ENCODE measurements at places on chromosomes 4 and X.

- no peak for DNase-seq
Observed at GRCh38 chrX:117120700-117121099, 657.9 kb upstream of the CT83 start.

DNA sequence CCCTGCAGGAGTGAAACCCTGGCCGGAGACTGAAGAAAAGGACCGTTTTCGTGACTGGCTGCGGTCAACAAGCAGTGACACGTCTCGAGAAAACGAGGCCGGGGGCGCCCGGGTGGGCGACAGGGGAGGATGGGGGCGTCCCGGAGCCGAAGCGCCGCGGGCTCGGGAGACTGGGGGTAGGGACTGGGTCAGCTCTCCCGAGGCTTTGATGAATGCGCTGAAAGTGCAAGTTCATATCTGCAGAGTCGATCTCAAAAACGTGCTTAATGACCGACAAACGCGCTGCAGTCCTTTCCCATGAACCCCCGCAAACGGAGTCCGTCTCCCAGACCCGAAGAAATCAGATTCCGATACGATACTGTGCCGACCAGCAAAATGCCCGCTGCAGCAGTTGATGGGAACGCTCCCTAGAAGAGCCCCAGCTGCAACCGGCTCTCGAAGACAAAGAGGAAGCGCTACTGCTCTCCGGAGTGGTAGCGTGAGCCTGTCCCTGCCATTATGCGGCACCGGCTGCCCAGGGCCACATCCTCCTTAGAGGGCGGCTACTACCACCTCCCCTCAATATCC, 806 bp upstream of the CD99L2 start:
- no peak for DNase-seq

DNA sequence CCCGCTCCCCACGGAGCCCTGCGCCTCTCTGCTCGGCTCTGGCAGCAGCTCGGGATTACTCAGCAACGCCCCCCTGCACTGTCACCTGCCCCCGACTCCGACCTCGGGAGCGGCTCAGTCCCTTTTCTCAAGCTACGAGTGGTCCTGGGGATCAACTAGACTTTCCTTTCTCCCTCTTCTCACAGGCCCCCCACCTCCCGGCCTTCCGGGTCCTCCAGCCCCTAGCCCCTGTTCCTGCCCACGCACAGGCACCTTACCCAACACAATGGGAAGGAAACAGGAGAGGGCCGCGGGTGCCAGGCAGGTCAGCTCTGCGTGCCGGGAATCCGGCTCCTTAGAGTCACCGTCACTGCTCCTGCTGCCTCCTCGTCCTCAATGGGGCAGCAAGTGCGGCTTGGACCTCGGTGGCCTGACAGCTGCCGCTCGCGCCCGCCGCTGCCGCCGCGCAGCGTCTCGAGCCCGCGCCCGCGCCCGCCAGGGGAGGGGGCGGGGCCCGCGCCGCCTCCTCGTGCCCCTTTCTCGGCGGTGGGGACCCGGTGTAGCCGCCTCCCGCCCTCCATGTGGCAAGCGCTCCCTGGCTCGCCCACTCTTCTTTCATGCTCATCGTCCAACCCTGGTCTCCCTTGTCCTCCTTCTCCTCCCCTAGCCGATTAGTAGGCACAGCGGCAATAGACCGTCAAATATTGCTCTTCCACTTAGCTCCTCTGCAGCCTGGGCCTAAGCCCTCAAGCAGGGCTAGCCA, at the start of gene RAB9B:
Gene RAB9B, minus strand, starts transcription at position 455 of the 742 bp plus-strand sequence. CDS start 6,473 bp downstream, outside the sequence.
- peak; percentile 53 for DNase-seq

DNA sequence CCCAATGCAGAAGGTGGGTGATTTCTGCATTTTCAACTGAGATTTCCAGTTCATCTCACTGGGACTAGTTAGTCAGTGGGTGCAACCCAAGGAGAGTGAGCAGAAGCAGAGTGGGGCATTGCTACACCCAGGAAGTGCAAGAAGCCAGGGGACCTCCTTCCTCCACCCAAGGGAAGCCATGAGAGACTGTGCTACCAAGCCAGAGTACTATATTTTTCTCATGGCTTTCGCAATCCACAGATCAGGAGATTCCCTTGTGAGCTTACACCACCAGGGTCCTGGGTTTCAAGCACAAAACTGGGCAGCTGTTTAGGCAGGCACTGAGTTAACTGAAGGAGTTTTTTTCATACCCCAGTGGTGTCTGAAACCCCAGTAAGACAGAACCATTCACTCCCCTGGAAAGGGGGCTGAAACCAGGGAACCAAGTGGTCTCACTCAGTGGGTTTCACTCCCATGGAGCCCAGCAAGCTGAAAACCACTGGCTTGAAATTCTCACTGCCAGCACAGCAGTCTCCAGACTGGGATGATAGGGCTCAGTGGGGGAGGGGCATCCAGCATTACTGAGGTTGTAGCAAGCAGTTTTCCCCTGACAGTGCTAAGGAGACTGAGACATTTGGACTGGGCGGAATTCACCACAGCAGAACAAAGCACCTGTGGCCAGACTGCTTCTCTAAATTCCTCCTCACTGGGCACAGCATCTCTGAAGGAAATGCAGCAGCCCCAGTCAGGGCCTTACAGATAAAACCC, 903.4 kb downstream of the TECRL start:
- no peak for DNase-seq

GRCh38 chr4:156568041-156568440, 403.6 kb downstream of the PDGFC start:
- no peak for DNase-seq
